ENCODE measurements at places on chromosomes 13 and 19.

GRCh38 chr19:18595475-18595874, 6.9 kb downstream of the REX1BD start:
- DNase-seq = no peak

DNA sequence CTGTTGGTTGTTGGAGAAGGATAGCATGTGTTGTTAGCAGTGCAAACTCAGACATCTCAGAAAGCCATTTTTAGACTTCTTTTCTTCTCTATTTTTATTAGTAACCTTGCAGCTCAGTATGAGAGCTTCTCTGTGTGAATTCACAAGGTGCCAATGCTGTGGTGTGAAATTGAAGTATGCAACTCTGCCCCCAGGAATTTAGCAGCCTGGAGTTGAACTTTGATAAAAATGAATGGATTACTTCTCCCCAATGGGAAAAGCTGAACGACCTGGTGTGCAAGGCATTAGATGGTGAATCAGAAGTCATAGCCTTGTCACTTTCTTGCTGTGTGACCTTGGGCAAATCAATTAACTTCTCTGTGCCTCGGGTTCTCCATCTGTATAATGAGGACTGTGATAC, 512.3 kb upstream of the PCDH9 start:
- no peak for DNase-seq

- peak; percentile 50 for DNase-seq
These were observed 454 bp downstream of the BLVRB start for GRCh38 chr19:40465025-40465556.

DNA sequence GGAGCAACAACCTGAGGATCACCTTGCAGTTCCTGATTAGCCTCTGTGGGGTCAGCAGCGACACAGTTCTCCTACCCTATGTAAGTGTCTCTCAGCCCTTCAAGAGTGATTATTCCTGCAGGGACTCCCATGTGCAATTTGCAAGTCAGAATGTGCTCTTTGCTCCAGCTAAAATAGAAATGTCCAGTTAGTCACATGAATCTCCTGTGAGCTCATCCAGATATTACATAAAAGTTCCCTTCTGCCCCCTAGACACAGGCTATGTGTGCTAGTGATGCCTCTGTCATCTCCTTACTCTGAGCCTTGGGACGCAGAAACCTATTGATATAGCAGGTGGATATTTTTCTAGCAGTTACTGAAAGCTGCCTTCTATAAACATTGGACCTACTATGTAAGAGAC, 105.5 kb downstream of the ZAR1L start:
- no peak for DNase-seq

- no peak for DNase-seq
These were observed 41.2 kb downstream of the SHISA2 start for GRCh38 chr13:26010487-26011207.

GRCh38 chr19:45420871-45421270, 2.8 kb downstream of the ERCC1 start:
- DNase-seq = no peak

DNA sequence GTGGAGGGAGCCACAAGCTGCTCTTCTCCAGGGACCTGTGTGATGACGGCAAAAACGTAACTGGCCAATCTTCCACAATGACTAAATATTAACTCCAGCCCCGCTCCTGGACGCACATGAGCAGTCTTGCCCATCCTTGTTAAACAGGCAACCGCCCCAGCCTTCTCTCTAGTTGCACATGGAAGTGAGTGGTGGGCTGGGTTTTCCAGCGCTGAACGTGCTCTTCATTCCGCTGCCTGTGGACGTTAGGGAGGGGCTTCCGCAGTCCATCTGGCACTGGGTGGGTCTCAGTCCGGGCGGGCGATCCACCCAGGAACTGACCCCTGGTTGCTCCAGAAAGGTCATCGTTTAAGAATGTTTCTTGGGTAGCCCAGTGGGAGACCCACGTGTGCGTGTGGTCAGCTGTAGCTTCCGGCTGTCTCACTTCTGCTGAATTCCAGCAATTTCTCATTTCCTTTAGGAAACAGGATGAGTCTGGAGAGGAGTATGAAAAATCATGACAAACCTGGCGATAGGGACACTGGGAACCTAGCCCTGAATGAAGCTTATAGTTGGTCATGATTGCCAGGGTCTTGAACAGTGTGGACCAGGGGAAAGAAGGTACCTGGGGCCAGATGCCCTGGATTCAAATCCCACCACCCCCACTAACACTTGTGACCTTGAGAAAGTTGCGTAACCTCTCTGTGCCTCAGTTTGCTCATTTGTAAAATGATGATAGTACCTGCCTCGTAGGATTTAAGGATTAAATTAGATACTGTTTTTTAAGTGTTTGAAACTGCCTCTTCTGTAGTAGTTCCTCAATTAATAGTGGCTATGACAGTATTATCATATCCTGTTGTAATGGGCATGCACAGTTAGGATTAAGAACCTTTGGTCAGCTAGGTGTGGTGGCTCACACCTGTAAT, 92.6 kb downstream of the SIPA1L3 start:
- no peak for DNase-seq

- peak; percentile 27 for DNase-seq
These were observed 60.4 kb downstream of the WDFY2 start for GRCh38 chr13:51644654-51645053.

DNA sequence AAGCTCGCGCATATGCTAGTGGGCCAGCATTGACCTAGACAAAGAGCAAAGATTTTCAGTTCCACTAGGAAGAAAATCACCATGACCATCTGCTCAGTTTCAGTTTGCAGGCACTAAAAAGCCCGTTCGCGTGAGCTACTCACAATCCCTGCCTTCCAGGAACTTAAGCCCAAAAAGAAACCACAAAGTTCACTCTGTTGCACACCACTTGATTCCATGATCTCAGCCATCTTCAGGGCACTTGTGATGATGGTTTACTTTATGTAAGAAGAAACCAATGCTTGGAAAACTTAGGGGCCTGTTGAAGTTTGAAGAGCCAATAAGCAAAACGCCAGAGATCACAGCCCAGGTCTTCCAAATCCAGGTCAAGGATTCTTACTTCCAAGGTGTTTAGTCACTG, 45.0 kb upstream of the SLC15A1 start:
- no peak for DNase-seq

- DNase-seq = no peak
These were observed 81.3 kb upstream of the FRY start for GRCh38 chr13:31950111-31950815.

Measured in GM12865 (cell line).